ENCODE measurements at places on chromosomes 11 and 22.

- DNase-seq, result no peak
Observed at GRCh38 chr11:96263238-96263763, 79.7 kb downstream of the MAML2 start.

DNA sequence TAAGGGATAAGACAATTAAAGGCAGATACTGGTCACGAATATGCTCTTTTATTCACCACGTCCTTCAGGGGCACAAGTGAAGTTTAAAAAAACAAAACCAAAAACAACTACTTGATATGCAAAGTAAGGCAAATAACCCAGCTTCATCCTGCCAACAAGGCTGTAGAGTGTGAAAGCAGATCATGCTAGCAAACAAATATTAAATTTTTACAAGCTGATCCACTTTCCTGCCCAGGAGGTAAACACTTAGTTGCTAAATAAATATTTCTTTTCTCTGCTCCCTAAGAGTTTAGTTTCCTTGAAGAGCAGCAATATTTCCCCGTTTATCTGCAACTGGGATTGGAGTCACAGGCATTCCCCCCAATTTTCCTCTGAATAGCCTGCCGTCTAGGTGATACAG is 300.2 kb downstream of the LARGE1 start:
- DNase-seq, result no peak

DNA sequence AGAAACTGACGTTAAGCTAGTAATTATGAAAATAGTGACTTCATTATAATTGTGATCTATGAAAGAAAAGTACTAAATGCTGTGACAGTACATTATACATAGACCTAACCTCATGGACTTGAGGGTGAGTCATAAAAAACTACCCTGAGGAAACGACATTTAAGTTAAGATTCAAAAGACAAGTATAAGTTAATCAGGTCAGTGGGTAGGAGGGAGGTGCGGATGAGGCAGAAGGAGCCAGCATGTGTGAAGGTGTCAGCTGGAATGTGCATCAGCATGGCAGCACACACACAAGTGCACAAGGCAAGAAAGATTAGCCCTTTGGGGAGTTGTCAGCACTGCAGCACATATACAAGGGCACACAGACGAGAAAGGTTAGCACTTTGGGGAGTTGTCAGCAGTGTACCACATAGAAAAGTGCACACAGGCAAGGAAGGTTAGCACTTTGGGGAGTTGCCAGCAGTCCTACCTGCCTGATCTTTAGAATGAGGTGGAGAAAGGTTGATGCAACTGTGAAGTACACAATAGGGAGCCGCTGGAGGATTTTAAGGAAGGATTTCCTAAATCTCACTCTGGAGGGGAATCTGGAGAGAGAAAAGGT is 31.6 kb upstream of the CAVIN3 start:
- DNase-seq, result no peak

DNA sequence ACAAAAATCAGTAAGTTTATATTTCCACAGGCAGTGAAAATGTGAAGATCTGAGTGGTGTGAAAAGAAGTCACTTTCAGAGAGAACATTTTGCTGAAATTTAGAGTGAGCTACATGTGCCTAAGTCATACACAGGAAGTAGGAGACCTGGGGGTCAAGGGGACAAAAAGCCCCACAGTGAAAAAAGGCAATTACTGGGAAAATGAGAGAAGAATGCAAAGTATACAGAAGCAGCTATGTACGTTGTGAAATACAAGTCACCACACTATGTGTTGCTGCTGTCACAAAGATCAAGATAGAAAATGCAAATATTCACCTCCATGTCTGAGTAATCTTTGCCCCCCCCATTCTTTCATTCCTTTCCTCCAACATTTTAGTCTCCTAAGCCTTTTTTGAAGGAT is 21.6 kb upstream of the SESN3 start:
- no peak for DNase-seq

GRCh38 chr22:38124236-38124974 is 13.9 kb upstream of the BAIAP2L2 start:
- no peak for DNase-seq

DNA sequence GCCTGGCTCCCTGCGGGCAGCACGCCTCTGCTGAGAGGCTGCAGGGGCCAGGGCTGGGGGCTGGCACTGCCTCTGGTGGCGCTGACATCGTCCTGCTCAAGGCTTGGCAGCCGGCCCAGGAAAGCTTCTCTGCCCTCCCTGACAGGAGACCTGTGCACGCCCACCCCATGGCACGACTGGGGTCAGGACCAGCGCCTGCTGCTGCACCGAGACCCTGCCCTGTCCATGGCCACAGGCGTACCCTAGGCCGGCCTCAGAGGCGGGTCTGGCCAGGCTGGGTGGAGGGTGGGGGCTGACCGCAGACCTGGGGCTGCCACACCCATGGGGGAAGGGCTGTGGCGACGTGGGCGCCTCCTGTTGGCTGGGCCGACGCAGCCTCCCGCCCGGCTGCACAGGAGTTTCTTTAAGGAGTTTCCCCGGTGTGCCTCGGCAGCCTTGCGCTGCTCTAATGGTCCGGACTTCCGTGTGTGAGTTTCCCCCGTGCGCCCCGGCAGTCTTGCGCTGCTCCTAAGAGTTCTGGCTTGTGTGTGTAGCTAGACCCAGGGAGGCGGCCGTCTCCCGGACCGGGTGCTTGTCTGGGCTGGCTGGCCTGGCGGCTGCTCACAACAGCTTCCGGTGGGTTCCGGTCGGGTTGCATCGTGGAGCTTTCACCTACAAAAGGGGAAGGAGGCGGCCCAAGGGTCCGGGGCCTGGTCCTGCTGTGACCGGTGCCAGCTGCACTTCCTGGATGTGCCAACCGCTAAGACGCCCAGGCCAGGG is 4.6 kb downstream of the TRABD start:
- peak; percentile 75 for DNase-seq

DNA sequence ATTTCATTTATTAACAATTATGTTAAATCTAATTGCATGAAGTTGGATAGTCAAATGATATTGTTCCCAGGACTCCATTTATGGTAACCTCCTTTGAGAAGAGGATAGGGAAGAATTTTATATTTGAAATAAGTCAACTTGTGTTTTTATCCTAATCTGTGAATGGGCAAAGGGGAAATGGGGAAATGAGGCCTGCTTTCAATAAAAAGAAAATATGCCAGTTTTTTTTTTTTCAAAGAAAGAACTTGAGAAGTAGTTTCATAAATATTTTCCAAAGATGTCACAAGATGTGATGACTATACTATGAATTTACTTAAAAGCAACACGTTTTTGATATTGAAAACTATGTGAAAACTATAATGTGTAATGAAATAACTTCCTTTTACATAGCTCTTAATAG is 201.8 kb downstream of the TMEM135 start:
- DNase-seq, result no peak

- no peak for DNase-seq
Observed at GRCh38 chr11:9982796-9983579, 311.0 kb downstream of the SBF2 start.

GRCh38 chr11:10565493-10565892 is 3.0 kb downstream of the LYVE1 start:
- no peak for DNase-seq

- peak; percentile 13 for DNase-seq
Observed at GRCh38 chr11:65446446-65447277, 24.1 kb downstream of the NEAT1 start.

DNA sequence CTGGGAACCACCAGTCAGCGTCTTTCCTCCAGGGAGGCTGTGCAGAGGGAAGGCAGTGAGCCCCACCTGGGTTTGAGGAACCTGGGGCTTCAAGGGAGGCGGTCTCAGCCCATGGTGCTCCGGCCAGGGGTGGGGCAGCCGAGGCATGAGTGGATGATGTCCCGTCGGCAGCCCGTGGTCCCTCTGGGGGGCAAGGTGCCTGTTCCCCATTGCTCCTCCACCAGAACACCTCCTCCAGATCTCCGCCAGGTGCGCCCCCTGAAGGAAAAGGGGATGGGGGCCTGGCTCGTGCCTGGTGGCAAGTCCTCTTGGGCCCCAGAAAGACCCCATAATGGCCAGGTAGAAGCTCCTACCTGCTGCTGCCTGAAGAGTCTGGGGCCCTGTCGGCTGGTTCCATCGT is 94.1 kb downstream of the KCNQ1 start:
- peak; percentile 9 for DNase-seq

DNA sequence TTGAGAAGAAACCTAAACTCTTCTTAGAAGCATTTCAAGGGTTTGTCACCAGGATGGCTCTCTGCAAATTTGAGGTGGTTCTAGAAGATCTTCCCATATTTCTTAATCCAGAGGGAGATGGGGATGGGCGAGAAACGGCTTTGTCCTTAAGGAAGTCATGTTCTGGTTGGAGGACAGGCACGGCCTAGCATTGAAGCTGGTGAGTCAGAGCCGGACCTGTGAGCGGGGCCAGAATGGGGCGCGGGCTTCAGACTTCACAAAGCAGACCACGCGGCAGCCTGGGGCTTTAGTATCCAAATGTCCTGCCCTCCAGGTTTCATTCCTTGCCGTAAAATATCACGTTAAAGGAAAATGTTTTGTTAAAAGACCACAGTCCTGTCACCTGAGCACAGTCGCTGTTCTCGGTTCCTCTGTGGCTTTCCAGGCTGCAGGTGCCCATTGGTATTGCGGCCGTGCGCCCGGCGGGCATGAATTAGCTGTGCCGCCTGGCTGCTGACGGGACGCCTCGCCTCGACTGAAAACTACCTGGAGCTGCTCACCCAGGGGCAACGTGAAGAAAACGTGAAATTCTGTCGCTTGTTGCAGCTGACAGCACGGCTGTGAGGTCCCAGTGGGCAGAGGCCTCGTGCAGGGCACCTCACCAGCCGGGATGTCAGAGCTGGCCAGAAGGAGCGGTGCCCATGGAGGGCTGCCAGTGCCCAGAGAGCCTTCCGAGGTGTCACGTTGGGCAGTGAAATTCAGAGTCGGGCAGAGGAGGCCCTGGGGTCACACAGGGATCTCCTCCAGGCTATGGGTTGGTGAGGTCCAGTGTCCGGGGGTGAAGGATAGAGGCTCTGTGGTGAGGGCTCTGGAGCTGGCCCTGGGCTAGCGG is 59.0 kb downstream of the LRP5 start:
- DNase-seq, result no peak

DNA sequence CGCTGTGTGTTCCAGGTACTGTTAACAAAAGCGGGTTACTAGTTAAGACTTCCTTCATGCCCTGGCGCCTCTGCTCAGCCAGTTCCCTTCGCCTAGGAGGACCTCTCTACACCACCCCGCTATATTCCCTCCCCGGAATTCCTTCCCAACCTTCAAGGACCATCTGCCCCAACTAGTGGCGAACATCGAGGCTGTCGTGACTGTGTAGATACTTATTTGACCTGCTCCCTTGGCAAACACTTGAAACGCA is 450 bp upstream of the BCL2L13 start:
- no peak for DNase-seq

DNA sequence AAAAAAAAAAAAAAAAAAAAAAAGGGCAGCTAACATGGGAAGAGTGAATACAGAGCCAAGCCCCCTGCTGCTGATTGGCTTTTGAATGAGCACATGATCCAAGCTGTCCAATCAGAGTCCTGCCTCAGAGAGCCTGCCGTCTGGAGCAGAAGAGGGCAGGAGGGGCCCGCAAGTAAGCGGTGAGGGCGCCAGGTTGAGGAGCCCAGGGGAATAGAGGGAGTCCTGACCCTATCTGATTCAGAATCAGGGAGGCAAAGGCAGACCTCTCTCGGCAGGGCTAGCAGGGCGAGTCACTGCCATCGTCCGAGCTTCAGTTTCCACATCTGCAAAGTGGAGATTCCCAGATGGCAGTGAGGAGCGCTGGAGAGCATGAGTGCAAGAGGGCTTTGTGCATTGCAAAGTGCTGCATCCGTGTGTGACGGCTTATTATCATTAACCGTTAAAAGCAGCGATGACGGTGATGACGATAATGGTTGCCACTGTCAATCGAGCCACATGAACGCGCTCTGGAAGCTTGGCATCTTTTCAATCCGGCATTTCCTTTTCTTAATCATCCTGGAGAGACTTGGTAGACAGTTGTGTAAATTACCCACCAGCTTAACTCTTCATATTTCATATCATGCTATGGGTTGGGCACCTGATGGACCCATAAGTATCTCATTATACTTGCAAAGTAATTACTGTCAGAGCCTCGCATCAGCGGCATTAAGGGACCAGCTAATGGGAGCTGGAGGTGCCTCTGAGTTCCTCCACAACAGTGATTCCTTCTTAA is 68.6 kb upstream of the ATXN10 start:
- DNase-seq, result no peak

- DNase-seq, result no peak
Observed at GRCh38 chr22:44665115-44665514, 36.9 kb upstream of the PRR5 start.

GRCh38 chr11:104946907-104947306 is 21.5 kb downstream of the CASP4 start:
- DNase-seq, result no peak

GRCh38 chr11:46895821-46896220 is 22.5 kb downstream of the LRP4 start:
- DNase-seq, result no peak
